ENCODE measurements at places on chromosomes 7 and 10.

DNA sequence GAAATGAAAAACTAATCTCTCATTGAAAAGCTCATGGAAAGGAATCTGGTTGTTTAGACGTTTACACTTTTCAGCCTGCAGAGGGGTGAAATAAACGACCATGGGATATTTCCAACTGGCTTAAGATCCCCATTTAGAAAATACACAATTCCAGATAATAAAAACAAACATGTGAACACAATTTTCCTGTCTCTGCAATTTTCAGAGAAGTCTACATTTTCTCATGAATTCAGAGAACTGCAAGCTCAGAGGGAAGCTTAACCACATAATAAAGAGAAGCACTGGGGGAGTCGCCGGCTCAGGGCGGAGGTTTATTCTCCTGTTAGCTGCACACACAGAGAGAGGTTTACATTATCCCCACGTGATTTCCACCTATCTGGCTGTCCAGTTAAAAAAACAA lies 215.2 kb downstream of the FANK1 start:
- DNase-seq = no peak

DNA sequence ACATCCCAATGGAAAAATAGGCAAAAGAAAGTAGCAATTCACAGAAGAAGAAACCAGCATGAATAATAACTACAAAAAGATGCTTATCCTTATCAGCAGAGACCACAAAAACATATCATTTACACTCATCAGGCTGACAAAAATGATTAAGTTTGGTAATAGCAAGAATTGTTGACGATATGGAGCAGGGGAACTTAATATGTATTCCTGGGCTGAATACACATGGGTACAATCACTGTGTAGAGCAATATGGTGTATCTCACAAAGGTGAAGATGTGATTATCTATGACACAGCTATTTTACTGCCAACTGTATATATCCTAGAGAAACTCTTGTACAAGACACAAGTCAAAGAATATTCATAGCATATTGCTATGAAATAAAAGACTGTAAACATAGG lies 141.8 kb upstream of the NOBOX start:
- DNase-seq = no peak

GRCh38 chr10:12709000-12709401 lies 292.5 kb downstream of the CCDC3 start:
- DNase-seq = no peak

DNA sequence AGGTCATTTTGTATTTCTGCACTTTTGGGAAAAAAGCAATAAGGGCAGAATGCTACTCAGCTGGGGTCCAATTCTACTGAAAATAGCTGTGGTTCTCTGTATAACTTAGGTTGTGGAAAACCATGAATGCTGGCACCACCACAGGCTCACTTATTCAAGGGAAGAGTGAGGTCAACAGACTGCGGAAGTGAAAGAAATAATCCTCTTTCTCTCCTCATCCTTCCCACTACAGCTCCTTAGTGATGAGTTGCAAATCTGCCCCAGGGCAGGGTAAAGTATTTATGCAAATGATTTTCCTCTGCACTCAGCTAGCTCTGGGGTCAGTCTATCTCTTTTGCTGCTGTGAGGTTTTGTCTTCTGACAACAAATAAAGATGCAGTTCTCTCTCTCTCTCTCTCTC lies 74.1 kb upstream of the PTPRZ1 start:
- DNase-seq = no peak

DNA sequence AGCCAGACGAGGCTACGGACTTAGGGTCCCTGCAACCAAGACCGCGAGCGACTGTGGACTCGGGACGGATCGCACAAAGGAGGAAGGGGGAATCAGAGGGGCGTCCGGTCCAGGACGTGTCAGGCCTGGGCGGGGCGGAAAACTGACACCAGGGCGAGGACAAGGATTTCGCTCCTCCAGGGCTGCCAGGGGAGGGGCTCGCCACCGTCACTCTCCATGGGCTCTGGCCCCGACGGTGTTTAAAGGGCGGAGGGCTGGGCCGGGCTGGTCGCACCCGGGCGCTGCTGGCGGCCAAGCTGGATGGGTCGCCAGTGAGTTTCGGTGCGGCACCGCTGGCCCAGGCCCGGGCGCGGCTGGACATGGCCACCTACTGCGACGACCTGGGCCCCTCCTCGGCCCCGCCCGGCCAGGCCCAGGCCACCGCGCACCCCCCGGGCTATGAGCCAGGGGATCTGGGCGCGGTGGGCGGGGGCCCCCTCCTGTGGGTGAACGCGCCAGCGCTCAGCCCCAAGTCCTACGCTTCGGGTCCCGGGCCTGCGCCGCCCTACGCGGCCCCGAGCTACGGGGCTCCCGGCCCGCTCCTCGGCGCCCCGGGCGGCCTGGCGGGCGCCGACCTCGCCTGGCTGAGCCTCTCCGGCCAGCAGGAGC lies at the start of gene FOXI2:
Gene FOXI2 (plus strand): TSS at position 271 of the 648 bp plus-strand sequence. CDS start 89 bp downstream, at position 360.
- no peak for DNase-seq

- no peak for DNase-seq
These were observed 35.9 kb upstream of the PTPN12 start for GRCh38 chr7:77501192-77501515.

GRCh38 chr10:59181668-59182067 lies 5.2 kb downstream of the PHYHIPL start:
- DNase-seq = peak; percentile 10

GRCh38 chr7:70237831-70238575 lies 639.7 kb downstream of the AUTS2 start:
- no peak for DNase-seq

DNA sequence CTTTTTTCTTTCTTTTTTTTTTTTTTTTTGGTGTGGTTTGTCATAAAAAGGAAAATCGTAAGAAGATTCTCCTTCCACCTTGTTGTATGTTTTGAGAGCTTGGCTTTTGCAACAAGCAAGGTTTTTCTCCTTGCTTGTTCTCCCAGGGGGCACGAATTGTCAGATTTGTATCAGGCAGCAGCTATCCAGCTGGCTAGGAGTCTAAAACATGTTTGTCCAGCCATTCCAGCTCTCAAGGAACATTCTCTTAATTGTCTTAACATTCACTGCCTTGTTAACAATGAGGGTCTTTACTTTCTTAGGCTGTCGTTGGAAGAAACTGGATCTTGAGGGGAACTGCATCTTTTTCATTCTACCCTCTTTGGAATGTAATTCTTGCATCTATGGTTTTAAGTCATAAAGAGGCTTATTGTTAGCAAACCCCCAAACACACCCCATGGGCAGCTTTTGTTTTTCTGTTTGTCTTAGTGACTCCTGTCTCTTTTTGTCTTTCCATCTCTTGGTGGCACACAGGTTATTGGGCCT lies 14.6 kb downstream of the SHTN1 start:
- no peak for DNase-seq

- DNase-seq = no peak
These were observed 138.8 kb downstream of the ADARB2 start for GRCh38 chr10:1598393-1599153.

DNA sequence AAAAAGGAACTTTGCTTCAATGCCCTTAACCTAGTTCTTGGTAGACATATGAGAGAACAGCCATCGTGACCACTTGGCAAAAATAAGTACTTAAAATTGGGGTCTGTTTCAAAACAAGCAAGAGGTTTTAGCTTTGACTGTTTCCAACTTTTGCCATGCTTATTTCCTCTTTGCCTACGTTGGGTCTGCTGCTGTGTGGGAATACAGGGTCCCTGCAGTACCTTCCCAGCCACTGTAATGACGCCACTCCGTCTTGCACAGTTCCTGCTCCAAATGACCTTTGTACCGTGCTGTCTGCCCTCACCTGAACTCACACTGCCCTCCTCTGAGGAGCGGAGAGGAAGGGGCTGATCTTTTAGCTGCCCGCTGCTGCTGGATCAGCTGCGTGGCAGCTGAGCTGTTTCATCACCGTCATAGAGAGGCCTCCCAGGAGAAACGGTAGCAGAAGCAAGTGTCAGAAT lies 133.1 kb downstream of the MAPK8 start:
- no peak for DNase-seq

DNA sequence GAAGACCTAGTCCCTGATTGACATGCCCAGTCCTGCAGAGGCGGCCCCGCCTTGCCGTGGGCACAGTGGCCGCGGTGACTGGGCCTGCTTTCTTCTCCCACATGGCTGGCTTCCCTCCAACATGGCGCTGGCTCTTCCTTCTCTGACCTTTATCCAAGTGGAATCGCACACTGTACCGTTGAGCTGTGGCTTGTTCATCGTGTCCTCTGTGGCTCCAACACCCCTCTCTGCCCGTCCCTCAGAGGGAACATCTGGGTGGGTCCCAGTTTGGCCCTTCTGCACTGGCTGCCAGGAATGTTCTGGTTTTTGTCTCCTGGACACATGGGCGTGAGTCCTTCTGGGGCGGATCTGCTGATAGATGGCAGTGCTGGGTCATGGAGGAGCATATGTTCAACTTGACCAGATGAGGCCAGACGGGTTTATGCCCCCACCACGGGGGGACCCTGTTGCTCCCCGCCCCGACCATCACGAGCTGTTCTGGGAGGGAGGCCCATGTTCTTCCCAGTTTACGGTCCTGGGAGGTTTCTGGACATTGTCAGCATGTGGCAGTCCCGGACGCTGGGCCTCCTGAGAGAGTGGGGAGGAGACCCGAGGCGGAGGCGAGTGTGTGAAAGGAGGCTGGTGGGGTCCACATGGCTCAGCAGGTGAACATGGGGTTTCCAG lies 63.5 kb downstream of the LHPP start:
- no peak for DNase-seq

- no peak for DNase-seq
These were observed 49.1 kb downstream of the STAM start for GRCh38 chr10:17693009-17693408.

- DNase-seq = no peak
These were observed 27.0 kb downstream of the ITPRIP start for GRCh38 chr10:104311184-104311720.

DNA sequence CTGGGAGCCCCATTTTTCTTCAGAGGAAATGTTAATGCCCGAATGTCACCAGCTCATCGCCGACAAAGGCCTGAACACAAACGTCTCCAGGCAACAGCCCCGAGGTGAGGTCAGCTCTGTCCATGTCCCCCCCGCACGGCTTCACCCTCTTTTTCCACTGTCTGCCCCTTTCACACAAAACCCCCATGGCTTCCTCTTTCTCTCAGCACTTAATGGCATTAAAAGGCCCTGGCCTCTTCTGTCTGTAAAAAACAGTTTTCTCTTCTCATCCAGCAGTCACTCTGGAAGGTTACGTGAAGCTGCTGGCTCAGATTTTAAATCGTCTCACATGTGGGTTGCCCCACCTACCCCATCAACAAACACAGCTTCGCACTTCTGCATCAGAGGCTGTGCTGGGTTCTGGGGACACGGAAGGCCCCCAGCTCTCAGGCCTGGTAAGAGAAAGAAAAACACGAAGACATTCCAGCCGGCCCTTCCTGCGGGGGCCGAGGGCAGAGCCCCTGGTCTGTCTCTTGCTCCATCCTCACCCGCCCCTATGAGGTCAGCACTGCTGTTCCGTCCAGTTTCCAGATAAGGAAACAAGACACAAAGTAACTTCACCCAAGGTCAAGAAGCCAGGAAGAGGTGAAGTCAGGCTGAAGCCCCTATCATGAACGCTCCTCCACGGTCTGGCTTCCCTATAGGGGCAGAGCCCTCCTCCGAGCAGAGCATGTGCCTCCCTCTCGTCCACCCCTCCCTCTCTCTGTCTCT lies 91.1 kb upstream of the PDGFA start:
- DNase-seq = no peak

DNA sequence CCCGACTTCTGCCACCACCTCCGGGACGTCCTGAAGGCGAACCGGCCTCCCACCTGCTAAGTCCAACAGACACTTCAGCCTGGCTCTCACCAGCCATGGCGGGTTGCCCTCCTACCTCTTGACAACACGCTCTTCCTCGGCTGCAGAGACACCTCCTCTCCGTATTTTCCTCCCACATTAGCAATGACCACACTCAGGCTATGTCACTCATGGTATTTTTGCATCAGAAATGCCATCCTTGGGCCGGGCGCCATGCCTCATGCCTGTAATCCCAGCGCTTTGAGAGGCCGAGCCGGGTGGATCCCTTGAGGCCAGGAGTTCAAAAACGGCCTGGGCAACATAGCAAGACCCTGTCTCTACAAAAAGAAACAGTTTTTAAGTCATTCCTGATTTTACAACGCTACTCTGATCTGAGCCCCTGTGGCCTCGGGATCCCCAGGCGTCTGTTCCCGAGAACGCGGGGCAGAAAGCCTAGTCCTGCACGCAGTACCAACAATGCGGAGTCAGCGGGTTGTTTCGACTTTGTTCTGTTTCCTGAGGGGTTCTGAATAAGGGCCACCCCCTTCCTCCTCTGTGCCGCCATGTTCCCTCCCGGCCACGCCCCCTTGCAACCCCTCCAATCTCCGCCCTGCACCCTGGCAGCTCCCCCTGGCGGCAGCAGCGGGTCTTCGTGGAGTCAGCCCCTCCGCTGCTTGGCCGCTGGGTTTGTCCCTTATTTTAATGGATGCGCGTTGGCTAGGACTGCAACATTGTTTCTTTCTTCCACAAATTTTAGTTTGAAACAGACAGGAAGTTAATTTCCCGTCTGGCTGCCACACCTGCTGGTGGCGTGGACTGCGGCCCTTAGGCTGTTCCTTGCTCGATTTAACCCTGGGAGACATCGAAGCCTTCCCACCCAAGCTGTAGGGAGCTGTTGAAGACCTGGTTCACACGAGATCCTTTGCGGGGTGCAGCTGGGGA lies 9.7 kb upstream of the ZFAND2A start:
- no peak for DNase-seq

- no peak for DNase-seq
These were observed 39.9 kb upstream of the LEP start for GRCh38 chr7:128201067-128201689.

DNA sequence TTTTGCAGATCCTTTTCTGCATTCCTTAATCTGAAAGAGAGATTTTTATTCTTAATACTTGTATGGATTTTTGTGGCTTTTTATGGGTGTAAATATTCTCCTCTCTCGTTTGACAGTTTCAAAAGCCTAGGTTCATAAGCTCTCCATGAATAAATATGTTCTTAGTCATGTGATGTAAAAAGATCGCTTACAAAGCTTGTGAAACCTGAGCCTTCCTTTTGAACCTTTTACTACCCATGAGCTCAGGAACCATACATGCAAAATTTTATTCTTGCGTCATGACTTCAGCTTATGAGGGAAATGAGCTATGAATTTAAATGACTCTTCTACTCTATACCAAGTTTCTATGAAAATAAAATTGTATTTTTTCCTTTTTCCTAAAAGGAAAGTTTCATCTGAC lies 98.7 kb downstream of the POLL start:
- peak; percentile 32 for DNase-seq

GRCh38 chr10:93680412-93681047 lies 21.9 kb downstream of the FRA10AC1 start:
- peak; percentile 13 for DNase-seq

All from NCI-H1092 (cell line).